ENCODE measurements at places on chromosomes 7 and 10. TPM values are rescaled to one million over a fixed set of nuclear protein-coding genes. Genes with fewer than 3 reads are reported as not detected.

The SAP25 gene
- 0.71 TPM for total RNA-seq

The ZYX gene
- total RNA-seq: 218 TPM

DNA sequence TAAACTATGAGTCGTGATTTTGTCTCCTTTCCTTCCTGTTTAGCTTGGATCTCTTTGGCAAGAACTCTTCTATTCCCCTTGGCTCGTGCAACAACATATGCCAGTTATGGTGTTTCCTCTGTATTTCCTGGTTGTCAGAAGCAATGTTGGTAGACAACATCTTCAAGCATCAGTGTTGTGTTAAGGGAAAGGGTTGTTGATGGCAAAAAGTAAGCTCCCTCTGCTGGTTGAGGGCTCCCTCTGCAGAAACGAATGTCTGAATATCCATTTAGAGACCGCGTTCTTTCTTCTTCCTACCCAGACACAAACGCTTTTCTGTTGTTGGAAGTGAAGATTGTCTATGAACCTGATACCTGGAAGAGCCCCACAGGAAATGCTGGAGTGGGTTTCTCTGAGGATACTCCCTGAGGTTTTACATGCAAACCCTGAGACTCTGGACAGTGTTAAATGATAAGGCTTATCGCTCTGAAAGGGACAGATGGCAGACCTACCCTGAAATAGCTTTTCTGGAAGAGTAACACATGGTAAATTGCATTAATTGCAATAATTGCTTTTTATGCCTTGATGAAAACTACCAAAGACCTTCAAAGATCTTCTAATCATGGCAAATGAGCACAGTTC is 23.5 kb upstream of the C1QL3 start:
- no peaks in the 10 kb centered on the region for H3K4me1 ChIP-seq
- no peaks in the 10 kb centered on the region for H3K36me3 ChIP-seq
- H3K27ac ChIP-seq: no peak overlapping the region
- no peaks in the 10 kb centered on the region for H3K27me3 ChIP-seq
- DNase-seq: no peak
- H3K4me3 ChIP-seq: no peak overlapping the region

DNA sequence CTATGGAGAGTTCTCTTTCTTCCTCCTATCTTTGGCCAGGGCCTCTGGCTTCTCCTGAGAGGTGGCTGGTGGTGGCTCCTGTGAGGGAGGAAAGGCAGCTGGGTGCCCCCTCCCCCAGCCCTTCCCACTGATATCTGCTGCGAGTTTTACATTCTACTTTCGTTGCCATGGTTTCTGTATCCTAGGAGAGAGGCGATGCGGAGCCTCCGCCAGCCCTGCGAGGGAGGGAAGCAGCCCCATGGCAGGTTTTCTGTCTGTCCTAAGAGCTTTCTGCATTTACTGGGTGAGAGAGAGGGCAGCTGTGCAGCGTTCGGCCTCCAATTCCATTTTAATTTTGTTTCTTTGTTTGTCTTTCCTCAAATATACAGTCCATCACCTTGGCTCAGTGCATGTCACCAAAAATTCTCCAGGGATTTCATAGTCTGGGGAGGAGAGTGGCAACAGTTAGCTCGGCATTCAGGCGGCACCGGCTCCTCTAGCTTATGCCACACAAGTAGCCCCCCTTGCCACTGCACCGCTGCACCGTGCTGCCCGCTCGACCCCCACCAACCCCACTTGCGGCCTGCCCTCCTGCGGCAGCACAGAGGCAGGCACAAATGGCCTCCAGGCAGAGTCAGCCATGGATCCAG is 20.4 kb downstream of the DNAJB12 start:
- peaks cover 47% of the 10 kb centered on the region for H3K36me3 ChIP-seq
- no peak for DNase-seq
- H3K27ac ChIP-seq: peak overlapping the region; percentile 80
- H3K4me1 ChIP-seq: peaks cover 61% of the 10 kb centered on the region
- H3K27me3 ChIP-seq: no peaks in the 10 kb centered on the region

DNA sequence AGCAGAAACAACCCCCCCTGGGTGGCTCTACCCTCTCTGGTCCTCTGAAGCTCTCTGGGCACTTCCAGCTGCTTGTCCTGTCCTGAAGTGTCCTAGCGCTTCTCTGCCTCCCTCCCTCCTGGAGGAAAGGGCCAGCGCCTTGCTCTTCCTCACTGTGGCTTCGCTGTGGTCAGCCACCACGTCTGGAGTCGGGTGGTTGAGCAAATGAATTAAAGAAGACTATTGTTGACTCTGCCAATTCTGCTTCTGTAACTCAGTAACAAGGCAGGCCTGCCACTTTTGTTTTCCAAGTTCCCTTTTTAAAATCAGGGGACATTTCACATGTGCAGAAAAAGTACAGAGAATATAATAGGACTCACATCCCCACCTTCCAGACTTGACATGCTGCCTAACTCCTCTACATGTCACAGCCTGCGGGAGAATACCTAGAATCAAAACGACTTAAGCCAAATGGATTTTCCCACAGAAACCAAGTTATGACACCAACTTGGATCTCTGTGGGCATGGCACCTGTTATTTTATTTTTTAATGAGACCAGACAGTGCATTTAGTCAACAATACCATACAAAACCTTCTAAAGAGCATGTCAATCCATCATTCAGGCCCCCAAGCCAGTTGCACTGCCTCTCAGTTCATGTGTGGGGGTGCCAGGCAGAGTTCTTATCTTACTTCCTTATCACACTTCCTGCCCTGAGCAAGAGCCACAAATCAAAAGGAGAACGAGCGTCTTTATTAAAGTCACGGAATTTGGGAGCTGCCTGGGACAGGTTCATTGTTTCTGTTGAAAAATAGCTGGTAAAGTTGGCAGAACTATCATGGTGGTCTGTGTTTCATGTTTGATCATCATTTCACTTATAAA is 6.8 kb downstream of the FFAR4 start:
- H3K4me1 ChIP-seq: no peaks in the 10 kb centered on the region
- peak; percentile 68 for DNase-seq
- H3K27ac ChIP-seq: no peak overlapping the region

- H3K36me3 ChIP-seq: no peaks in the 10 kb centered on the region
- H3K27me3 ChIP-seq: no peaks in the 10 kb centered on the region
- H3K4me1 ChIP-seq: no peaks in the 10 kb centered on the region
- DNase-seq: no peak
- H3K27ac ChIP-seq: no peak overlapping the region
- H3K4me3 ChIP-seq: no peak overlapping the region
Observed at GRCh38 chr7:28587211-28587610, 174.9 kb downstream of the CREB5 start.

- no peak for DNase-seq
- peaks cover 10% of the 10 kb centered on the region for H3K27me3 ChIP-seq
- H3K27ac ChIP-seq: no peak overlapping the region
- no peak overlapping the region for H3K4me3 ChIP-seq
- H3K4me1 ChIP-seq: no peaks in the 10 kb centered on the region
Observed at GRCh38 chr10:131147301-131147975, 164.1 kb downstream of the TCERG1L start.

GRCh38 chr7:108667216-108667615 is 97.5 kb downstream of the DNAJB9 start:
- H3K36me3 ChIP-seq: no peaks in the 10 kb centered on the region
- no peak for DNase-seq
- no peaks in the 10 kb centered on the region for H3K27me3 ChIP-seq
- H3K27ac ChIP-seq: no peak overlapping the region
- H3K4me3 ChIP-seq: no peak overlapping the region

Data from sigmoid colon (tissue), 7 donors.